ENCODE measurements at places on chromosomes 5 and 9.

GRCh38 chr9:4092793-4093709 is 206.8 kb downstream of the GLIS3 start:
- DNase-seq = no peak

DNA sequence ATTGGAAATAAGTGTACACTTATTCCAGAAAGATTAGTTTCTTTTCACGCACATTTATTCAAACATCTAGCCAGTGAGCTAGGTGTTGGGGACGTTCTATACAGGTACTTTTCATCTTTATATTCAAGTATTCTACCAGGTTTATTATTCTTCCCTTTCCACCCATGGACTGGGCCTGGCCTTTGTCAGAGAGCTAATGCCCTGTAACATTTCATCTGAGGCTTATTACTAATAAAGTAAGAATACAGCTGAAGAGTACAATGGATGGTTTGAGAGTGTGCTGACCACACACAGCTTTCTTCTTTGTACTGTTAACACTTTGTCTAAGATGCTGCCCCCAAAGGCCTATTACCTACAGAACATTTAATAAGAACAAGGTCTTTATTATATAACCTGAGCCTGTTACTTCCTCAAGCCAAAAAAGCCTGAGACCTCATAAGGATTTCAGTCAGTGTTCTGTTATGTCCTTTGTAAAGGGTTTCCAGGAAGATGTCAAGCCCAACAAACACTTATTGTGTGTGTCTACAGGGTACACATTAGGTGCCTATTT is 93.5 kb downstream of the ZNF608 start:
- DNase-seq = no peak

- no peak for DNase-seq
These were observed 1019.5 kb upstream of the SEMA6A start for GRCh38 chr5:117594166-117594565.

GRCh38 chr5:181088289-181088688 is 42.7 kb downstream of the OR2V1 start:
- DNase-seq = no peak

- DNase-seq = no peak
These were observed 109.5 kb downstream of the RXRA start for GRCh38 chr9:134435550-134436378.

- no peak for DNase-seq
These were observed 1.9 kb downstream of the ENTPD8 start for GRCh38 chr9:137439158-137439714.

DNA sequence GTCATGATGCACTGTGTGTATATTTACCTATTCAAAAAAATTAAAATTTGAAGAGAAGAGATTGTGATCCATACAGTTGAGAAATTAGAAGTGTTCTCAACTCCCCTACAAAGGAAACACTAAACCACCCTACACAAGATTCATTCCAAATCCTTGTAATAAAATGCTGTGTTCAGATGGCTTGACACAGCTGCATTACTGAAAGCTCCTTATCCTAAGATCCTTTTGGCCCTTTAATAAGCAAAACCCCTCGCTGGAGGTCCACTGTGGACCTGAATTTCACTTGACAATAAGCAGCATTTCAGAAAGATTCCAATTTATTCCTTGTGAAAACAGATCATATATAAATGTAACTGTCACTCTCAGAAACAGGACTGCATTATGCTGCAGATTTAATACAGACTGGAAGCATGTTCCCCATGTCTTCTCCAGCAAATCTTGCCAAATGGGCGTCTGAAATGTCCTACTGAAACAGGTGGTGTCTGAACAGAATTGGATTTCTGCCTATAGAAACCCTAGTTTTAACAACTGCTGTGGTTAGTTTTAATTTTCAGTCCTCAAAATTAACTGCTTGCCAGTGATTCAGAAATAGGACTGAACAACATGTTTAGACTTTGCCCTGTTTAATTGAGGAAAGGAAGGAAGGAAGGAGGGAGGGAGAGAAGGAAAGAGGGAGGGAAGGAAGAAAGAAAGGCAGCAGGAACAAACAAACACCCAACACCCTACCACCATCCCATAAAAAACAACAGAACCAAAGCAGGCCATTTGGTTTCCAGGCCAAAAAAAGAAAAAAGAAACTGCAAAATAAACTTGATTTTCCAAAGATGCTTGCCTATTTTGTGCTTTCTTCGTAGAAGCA is 179.6 kb downstream of the MLLT3 start:
- DNase-seq = no peak

DNA sequence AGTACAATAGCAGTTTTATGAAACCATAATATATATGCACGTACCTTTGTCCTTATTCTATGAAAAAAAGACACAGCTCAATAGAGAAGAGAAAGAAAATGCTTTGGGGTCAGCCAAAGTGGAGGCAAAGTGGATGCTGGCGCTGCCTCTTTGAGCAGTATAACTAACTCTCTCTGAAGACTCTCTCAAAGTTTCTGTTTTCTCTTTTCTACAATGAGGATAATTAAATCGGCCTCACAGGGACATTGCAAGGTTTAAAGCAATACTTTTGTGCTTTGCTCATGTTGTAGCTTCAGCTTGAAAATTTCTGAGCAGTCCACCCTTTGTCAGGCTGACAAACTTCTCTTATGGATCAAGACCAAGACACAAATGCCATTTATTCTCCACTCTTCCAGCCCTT is 455.1 kb upstream of the MPDZ start:
- DNase-seq = no peak

DNA sequence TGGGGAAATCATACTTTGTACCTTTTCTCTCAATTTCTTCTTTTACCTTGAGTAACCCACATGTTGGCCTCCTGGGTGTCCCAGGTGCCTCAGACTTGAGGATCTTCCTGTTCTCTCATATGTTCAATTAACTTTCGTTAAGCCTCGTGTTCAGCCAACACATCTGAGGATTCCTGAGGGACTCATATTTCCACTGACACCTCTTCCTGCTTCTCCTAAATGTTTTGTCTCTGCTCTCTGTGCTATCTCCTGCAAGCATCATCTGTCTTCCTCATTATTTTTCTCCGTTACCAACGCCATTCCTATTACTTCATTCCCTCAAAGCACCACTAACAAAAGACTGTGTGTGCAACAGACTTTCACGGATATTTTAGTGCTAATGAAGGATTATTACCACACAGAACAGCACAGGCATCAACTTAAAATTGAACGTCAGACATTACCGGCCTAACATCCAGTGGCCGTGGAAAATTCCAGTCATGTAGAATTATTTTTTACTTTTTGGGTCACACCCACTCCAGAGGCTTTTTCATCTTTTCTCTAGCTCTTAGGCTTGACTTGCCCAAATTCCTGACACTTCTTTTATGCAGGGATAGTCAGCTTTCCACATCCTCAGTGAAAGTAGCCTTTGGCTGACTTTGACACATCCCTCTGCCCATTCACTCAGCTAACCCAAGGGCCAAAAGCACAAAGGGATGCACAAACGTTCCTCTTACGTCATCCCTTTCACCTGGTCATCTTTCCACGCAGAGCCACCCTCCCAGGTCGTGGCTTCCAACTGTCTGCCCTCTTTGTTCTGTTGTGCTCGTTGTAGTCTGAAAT is 46.0 kb upstream of the OSMR start:
- DNase-seq = no peak

GRCh38 chr9:116027096-116027495 is 126.5 kb upstream of the PAPPA start:
- no peak for DNase-seq

DNA sequence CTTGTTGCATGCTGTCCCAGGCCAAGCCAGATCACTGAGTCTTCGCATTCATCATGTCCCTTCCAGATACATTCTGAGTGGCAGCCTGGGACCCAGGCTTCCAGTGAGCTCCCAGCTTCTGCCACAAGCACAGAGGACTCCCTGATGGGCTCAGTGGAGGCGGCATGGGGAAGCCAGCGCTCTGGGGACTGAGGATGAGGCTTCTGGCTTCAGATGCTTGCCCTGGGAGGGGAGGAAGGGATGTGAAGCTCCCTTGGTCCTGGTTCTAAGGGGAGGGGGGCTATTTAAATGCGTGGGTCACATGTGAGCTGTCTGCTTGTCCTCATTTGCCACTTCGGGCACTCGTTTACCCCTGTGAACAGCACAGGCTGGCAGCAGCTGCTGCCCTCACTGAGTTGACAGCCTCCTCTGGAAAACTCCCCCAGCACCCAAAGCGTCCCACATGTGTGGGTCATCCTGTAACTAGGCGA is 174.0 kb downstream of the NR3C1 start:
- DNase-seq = no peak

GRCh38 chr5:55416306-55416705 is 108.5 kb downstream of the MTREX start:
- no peak for DNase-seq

GRCh38 chr9:109770101-109770500 is 9.9 kb upstream of the PALM2AKAP2 start:
- DNase-seq = no peak

DNA sequence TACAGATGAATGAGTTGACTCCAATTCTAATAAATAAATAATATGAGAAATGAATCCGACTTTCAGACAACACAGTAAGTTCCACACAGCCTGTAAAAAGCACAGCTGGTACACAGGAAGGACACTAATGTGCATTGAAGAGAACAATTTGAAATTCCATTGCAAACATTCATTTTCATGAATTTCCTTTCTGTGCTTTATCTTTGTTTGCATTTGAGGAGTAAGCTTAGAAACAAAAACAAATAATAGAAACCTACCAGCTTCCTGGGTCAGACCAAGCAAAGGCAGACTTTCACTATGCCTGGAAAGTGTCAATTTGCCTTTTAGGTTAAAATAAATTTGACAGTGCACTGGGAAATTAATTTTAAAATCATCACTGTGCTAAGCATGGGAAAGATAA is 143.8 kb upstream of the VLDLR start:
- no peak for DNase-seq

DNA sequence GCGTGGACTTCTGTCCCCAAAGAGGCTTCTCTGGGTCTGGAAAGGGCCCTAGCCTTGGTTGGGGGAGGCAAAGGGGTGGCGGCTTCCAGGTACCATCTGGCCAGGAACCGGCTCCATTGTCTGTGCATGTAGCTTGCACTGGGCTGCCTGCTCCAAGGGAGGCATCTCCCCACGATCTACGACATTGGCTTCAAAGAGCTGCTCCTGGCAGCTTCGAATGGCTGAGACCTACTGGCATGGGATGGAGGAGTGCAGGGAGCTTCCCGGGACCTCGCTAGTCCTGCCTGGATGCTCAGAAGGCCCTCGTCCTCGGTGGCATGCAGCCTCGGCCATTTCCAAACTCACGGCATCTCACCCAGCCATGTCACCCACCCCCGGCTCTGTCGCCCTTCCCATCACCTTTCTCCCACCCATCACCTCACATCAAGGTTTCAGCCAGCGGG is 137.8 kb downstream of the KCNIP1 start:
- DNase-seq = no peak

DNA sequence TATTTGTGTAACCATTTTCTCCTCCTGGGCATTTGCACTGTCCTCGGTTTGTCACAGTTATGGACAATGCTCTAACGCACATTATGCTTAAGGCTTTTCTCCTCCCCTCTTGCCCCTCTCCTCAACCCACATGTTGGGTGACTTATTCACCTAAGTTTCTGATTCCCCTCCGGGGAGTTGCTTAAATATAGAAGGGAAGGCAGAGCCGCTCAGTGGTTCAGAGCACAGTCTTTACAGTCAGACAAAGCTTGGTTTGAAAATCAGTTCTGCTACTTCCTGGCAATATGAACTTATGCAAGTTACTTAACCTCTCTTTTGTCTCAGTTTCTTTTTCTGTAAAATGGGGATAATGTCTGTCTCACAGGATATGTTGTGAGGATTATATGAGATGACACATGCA is 41.2 kb upstream of the SPRY4 start:
- DNase-seq = no peak

GRCh38 chr9:29866556-29866955 is 2293.3 kb upstream of the C9orf72 start:
- no peak for DNase-seq

GRCh38 chr5:173245319-173246134 is 10.5 kb upstream of the NKX2-5 start:
- DNase-seq = no peak

GRCh38 chr9:124511891-124512805 is 4.9 kb upstream of the NR5A1 start:
- DNase-seq = no peak

DNA sequence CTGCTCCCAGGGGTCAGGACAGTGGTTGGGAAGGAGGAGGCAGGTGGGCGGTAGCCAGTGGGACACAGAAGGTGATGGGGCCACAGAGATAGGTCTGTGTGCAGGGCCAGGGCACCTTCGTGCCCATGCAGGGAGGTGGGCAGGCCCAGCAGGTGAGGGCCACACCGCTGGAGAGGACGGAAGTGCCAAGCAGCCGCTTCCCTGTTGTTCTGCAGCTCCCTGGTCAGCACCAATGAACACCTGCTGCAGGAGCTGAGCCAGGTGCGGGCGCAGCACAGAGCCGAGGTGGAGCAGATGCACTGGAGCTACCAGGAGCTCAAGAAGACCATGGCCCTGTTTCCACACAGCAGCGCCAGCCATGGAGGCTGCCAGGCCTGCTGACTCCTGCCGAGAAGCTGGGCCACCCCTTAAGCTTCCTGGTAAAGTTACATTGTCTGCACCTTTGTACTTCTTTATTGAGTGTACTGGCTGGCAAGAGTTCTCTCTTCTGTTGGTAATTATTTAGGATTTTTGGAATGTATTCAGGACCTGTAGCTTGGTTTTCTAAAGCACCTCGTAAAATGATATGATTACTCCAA is 40.3 kb downstream of the TPPP start:
- no peak for DNase-seq

- no peak for DNase-seq
These were observed 79.0 kb downstream of the MACROH2A1 start for GRCh38 chr5:135319928-135320606.

GRCh38 chr9:38443597-38443996 is 19.3 kb upstream of the IGFBPL1 start:
- no peak for DNase-seq

DNA sequence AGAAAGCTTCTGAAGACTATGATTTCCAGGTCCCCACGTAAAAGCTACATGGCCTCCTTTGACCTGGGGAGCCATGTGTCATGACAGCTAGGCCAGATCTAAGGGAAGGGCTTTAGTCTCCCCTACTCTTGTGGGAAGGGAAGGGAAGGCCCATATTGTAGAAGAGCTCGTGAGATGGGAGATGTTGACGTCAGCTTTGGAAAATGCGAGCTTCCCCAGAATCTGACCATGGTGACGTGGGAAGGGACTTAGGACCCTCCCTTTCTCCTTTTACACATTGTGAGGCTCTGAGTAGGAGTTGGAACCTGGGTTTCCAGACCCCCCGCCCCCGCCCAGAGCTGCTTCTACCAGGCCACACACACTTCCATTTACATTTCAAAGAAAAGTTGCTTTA is 165.5 kb downstream of the SYK start:
- no peak for DNase-seq

- DNase-seq = no peak
These were observed 198.6 kb downstream of the TRIO start for GRCh38 chr5:14341571-14342230.

DNA sequence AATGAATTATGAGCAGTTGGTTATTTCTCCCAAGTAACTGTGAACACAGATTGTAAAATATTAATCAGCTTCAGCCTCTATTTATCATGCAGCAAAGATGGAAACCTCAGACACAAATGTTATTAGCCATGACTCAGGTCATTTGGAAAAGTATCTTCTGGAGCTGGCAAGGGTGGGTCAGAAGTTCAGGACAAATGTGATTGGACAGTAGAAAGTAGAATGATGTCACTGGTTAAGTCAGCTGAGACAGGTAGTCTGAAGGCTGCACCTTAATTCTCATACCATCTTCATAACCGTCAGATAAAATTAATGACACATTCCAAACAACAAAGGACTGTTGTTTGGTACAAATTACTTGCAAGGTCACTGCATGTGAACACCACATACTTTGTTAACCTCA is 140.2 kb downstream of the EMB start:
- DNase-seq = no peak

- DNase-seq = no peak
These were observed 669.7 kb downstream of the MAT2B start for GRCh38 chr5:164175083-164175482.
